ENCODE measurements at places on chromosomes 7 and 10. TPM values are rescaled to one million over a fixed set of nuclear protein-coding genes. Genes with fewer than 3 reads are reported as not detected.

DNA sequence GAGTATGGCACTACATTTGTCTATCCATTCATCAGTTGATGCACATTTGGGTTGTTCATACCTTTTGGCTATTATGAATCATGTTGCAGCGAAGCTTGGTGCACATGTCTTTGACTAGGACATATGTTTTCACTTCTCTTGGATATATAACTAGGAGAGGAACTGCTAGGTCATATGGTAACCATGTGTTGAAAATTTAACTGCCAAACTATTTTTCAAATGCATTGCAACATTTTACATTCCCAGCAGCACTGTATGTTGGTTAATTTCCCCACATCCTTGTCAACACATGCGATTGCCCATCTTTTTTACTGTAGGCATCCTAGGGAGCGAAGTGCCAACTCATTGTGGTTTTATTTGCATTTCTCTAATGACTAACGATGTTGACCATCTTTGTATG, 183.4 kb downstream of the PRKCQ start:
- no peaks in the 10 kb centered on the region for H3K27me3 ChIP-seq
- H3K36me3 ChIP-seq = no peaks in the 10 kb centered on the region
- H3K27ac ChIP-seq = no peak overlapping the region

GRCh38 chr7:157445956-157446295, 109.1 kb downstream of the DNAJB6 start:
- no peak overlapping the region for H3K27ac ChIP-seq
- H3K4me3 ChIP-seq = no peak overlapping the region
- DNase-seq = no peak

Gene OR2A42
- total RNA-seq = not detected

Gene AKR1C2
- 12.6 TPM for total RNA-seq

Gene RASSF4
- total RNA-seq = 21.2 TPM

Measured in progenitor cell of endocrine pancreas (in vitro differentiated cells).